Naive thymus-derived CD4-positive, alpha-beta T cell (primary cell): ENCODE measurements at places on chromosomes 3 and 15. TPM values are rescaled to one million over a fixed set of nuclear protein-coding genes. Genes with fewer than 3 reads are reported as not detected.

The SLC7A14 gene
- total RNA-seq = not detected

The HRG gene
- not detected in 2 replicates for total RNA-seq

The TMEM266 gene
- not detected for total RNA-seq

The CPN2 gene
- not detected for total RNA-seq

The SLC28A1 gene
- total RNA-seq = not detected

The MRPS11 gene
- total RNA-seq = 12.8 TPM

The GRK7 gene
- total RNA-seq = 0.15 TPM

DNA sequence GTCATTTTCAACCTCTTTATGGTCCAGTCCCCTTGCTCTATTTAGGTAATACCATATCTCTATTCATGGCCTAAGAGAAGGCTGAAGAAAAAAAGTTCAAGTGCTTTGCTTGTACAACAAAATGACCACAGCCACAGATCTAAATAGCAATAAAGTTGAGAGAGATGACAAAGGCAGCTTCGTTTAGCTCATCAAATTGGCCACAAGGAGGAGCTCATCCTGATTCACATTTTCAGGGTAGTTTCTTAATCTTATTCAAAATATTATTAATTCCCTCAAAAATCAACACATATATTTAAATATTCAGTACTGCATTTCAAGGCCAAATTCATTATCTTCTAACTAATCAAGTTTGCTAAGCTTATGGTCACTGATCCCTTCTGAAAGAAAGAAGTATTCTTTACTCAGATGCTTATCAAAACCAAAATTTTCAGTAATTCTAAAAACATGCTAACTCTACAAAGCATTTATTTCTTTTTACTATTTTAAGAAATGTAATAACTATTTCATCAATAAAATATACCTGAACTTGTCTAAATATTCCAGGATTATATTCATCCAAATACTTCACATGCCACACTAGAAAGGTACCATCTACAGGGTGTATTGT lies 85.5 kb downstream of the DMXL2 start:
- H3K4me3 ChIP-seq = no peak overlapping the region
- no peak for DNase-seq
- H3K36me3 ChIP-seq = no peaks in the 10 kb centered on the region
- H3K27me3 ChIP-seq = no peaks in the 10 kb centered on the region

DNA sequence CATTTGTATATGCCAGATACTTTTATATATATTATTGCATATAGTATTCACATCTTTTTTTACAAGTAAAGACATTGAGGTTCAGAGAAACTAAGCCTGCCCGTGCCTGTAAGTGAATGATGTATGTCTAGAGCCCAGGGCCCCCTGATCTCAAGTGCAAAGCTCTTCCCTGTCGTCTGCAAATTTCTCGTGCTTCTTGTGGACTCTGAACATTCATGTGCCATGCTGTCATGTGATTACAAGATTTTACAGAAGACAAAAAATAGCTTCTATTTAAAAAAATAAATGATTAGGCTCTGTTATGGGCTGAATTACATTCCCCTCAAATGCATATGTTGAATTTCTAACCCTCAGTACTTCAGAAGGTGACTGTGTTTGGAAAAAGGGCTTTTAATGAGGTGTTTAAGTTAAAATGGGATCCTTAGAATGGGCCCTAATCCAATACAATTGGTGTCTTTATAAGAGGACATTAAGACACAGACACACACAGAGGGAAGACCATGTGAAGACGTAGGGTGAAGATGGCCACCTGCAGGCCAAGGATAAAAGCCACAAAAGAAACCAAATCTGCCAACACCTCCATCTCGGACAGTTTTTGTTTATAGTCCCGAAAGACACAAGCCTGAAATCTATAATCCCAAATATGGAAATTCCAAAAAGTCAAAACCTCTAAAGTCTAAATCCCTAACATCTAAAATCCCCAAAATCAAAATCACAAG lies 3.9 kb upstream of the MASP1 start:
- no peaks in the 10 kb centered on the region for H3K4me1 ChIP-seq
- H3K4me3 ChIP-seq = no peak overlapping the region
- no peaks in the 10 kb centered on the region for H3K27me3 ChIP-seq
- no peaks in the 10 kb centered on the region for H3K36me3 ChIP-seq
- H3K27ac ChIP-seq = no peak overlapping the region

- no peaks in the 10 kb centered on the region for H3K36me3 ChIP-seq
- no peak for DNase-seq
- H3K27ac ChIP-seq = no peak overlapping the region
- no peak overlapping the region for H3K4me3 ChIP-seq
- no peaks in the 10 kb centered on the region for H3K27me3 ChIP-seq
- H3K4me1 ChIP-seq = no peaks in the 10 kb centered on the region
Measured at GRCh38 chr3:100216713-100217112, 44.1 kb upstream of the TBC1D23 start.

- H3K4me1 ChIP-seq = peaks cover 39% of the 10 kb centered on the region
- H3K27ac ChIP-seq = no peak overlapping the region
- DNase-seq = no peak
- no peak overlapping the region for H3K4me3 ChIP-seq
Measured at GRCh38 chr15:98720577-98721565, 72.5 kb downstream of the IGF1R start.

DNA sequence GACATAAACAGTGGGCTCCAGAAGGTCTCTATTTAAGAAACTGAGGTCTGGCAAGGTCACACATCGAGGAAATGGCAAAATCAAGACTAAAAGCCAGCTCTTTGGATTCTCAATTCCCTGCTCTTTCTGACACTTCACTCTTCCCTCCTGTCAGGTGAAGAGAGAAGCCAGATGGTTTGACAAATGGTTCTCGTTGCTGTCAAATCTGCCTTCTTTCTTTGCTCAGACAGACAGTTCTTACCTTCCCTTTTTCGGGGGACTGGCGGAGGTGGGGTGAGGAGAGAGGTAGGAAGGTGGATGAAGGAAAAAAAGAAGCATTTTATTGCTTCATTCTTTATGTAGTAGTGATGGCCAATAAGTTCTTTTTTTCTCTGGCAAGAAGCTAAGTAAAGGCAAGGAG lies 133.4 kb downstream of the LPP start:
- no peak overlapping the region for H3K27ac ChIP-seq
- H3K36me3 ChIP-seq = no peaks in the 10 kb centered on the region
- DNase-seq = no peak
- H3K27me3 ChIP-seq = no peaks in the 10 kb centered on the region
- H3K4me3 ChIP-seq = no peak overlapping the region

DNA sequence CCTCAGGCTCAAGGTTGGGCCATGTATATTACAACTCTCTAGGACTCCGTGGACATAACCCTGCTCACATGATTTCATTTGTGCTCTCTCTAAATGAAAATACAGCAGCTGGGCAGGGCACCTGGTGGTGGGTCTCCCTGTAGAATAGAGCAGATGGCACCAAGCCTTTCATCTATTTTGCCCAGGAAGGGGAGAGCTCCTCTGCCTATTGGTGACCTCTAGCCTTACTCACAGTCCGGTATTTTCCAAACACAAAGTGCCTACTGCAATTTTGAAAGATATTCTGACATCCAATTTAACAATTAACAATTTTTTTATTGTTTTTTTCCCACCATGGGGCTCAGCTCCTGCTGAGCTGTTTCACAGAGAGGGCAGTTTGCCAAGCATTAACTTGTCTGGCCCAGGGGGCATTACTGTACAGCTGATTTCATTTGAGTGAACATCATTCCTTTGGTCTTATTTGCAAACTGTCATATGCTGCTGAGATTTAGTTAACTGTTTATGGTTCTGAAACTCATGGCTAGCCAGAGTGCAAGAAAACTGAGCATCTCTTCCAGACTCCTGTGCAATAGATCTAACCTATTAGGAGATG lies 474.0 kb downstream of the EPHB1 start:
- no peaks in the 10 kb centered on the region for H3K36me3 ChIP-seq
- no peak overlapping the region for H3K27ac ChIP-seq
- no peak overlapping the region for H3K4me3 ChIP-seq
- no peaks in the 10 kb centered on the region for H3K4me1 ChIP-seq
- no peak for DNase-seq

GRCh38 chr3:159532577-159532976 lies 456.1 kb upstream of the IL12A start:
- DNase-seq = no peak
- H3K27me3 ChIP-seq = no peaks in the 10 kb centered on the region
- H3K27ac ChIP-seq = no peak overlapping the region
- no peaks in the 10 kb centered on the region for H3K4me1 ChIP-seq

GRCh38 chr15:36428102-36428845 lies 151.2 kb upstream of the CDIN1 start:
- no peak overlapping the region for H3K27ac ChIP-seq
- DNase-seq = no peak
- no peaks in the 10 kb centered on the region for H3K36me3 ChIP-seq
- H3K27me3 ChIP-seq = no peaks in the 10 kb centered on the region

GRCh38 chr3:182509844-182510460 lies 283.4 kb upstream of the ATP11B start:
- H3K4me3 ChIP-seq = no peak overlapping the region
- H3K4me1 ChIP-seq = no peaks in the 10 kb centered on the region
- no peak overlapping the region for H3K27ac ChIP-seq
- no peaks in the 10 kb centered on the region for H3K27me3 ChIP-seq
- no peak for DNase-seq

GRCh38 chr3:46082021-46082420 lies 54.7 kb upstream of the XCR1 start:
- no peaks in the 10 kb centered on the region for H3K4me1 ChIP-seq
- H3K4me3 ChIP-seq = no peak overlapping the region
- no peaks in the 10 kb centered on the region for H3K27me3 ChIP-seq
- no peak for DNase-seq

- no peaks in the 10 kb centered on the region for H3K4me1 ChIP-seq
- H3K27me3 ChIP-seq = no peaks in the 10 kb centered on the region
- no peak overlapping the region for H3K4me3 ChIP-seq
- DNase-seq = no peak
- H3K36me3 ChIP-seq = no peaks in the 10 kb centered on the region
Measured at GRCh38 chr3:190734490-190734889, 128.0 kb downstream of the GMNC start.
